IPS DF 6.9 (cell line): ENCODE measurements at places on chromosomes 11 and 22.

DNA sequence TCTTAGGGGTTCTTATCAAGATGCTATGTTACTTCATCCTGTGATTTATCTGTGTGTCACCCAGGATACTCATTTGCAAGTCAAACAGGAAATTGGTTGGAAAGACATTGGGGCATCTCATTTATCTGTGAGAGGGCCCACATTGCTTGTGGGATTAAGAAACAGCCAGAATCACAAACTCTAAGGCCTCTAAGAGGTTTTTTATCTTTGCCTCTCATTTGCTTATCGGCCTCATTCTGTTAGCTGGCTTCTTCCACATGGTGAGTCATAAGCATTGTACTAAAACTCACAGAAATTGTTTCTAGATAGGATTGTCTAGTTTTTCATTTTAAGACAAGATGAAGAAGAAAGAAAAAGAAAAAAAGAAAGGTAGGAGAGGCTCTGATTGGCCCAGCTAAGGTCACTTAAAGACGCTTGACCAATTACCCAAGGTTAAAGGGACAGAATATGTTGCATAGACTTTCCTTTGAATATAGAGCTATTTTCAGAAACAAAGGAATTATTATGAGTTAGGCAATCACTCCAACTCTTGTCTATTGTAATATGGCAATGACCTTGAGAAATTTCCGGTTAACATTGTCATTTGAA, 121.9 kb downstream of the ARHGAP42 start:
- H3K27ac ChIP-seq = no peak overlapping the region
- H3K4me3 ChIP-seq = no peak overlapping the region
- H3K27me3 ChIP-seq = no peaks in the 10 kb centered on the region
- H3K36me3 ChIP-seq = no peaks in the 10 kb centered on the region

DNA sequence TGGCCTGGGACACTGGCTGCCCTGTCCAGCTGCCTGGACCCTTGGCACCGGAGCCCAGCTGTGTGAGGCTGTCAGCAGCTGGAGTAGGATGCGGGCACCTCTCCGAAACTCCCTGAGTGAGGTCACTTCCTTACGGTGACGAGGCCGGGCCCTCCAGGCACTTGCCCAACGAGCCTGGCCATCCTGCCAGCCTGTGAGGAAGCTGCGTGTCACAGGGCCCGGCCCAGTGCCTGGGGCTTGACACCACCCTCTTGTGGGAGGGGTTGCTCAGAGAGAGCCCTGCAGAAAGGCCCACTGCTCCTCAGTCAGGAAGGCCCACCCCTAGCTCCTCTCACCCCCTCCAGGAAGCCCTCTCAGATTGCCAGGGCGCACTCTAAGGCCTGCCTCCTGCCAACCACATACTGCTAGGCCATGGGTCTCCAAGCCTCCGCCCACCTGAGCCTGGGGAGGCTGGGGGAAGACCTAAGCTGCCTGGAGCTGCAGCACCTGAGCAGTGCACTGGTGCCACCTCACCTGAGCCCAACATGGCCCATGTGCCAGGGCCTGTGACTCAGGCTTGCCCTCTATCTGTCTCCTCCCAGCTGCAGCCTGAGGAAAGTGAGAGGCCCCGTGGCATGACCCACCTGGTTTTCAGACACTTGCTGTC, 4.3 kb upstream of the PHLDA2 start:
- H3K4me3 ChIP-seq = no peak overlapping the region
- DNase-seq = no peak
- no peak overlapping the region for H3K27ac ChIP-seq
- H3K27me3 ChIP-seq = peaks cover 8% of the 10 kb centered on the region; the same call in 1 of the 2 replicates
- peaks cover 4% of the 10 kb centered on the region; the same call in 1 of the 2 replicates for H3K36me3 ChIP-seq
- H3K4me1 ChIP-seq = peaks cover 3% of the 10 kb centered on the region; the same call in 1 of the 2 replicates

DNA sequence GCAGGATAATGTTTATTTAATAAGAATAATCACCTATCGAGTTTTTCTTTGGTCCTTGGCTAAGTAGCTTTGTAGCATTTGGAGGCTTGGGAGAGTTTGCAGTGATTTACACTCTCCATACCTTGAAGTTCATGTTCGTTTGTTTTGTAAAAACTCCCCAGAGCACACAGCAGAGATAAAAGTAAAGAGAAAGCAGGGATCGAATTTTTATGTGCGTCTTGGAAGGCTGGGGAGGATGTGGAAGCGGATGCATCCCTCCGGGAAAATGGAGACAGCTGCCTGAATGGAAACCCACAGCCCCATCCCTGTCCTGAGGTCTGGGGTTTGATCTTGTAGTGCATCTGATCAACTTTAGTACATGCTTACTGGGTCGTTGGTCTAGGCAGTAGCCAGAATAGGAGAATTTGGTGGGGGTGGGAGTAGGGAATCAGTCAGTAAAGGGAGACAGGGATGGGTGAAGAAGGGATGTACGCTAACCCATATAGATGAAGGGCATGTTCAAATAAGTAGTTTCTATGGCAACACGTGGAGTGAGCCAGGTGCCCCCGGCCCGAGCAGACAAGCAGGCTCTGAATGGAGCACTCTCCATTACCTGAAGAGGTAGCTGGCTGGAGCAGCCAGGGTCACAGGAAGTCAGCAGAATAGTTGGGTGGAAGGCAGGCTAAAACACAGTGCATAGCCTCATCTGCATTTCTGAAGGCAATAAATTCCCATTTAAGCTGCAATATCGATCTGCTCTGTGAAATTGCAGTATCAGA, 147.8 kb downstream of the COMMD9 start:
- H3K4me3 ChIP-seq = no peak overlapping the region
- H3K27ac ChIP-seq = no peak overlapping the region
- H3K4me1 ChIP-seq = no peaks in the 10 kb centered on the region
- no peaks in the 10 kb centered on the region for H3K27me3 ChIP-seq
- DNase-seq = no peak

DNA sequence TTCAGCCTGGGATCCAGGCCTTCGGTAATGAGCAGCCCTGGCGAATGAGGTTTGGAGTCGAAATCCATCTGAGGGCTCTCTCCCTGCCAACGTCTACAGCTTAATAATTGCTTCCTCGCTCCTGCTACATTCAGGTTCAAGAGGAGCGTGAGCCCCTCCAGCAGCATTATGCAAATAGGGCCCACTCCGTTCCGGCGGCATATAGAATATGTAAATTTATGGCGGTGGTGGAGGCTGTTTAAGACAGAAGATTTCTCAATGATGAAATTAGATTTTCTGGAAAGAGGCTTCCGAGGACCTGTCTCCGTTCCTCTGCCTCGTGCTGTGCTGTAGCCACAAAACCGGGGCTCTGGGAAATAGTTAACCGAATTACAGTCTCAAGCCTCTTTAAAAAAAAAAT, 402.8 kb downstream of the MIAT start:
- H3K27ac ChIP-seq = no peak overlapping the region
- no peak for DNase-seq
- no peak overlapping the region for H3K4me3 ChIP-seq
- no peaks in the 10 kb centered on the region for H3K36me3 ChIP-seq
- no peaks in the 10 kb centered on the region for H3K27me3 ChIP-seq
- H3K4me1 ChIP-seq = no peaks in the 10 kb centered on the region

DNA sequence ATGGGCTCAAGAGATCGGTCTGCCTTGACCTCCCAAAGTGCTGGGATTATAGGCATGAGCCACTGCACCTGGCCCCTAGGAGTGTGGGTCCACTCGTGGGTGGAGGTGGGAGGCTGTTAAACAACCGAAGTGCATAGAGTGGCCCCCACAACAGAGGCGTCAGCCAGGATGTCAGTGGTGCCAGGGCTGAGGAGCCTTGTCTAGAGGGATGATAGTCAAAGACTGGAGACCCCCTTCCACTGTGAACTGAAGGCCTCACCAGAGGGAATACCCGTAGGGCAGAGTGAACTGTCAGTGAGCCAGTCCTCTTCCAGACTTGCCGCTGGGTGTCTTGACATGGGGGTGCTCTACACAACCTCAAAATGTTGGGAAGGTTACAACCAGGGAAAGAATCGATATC, 38.2 kb downstream of the AP2A2 start:
- DNase-seq = no peak
- H3K36me3 ChIP-seq = peaks cover 8% of the 10 kb centered on the region
- H3K4me3 ChIP-seq = no peak overlapping the region
- H3K27me3 ChIP-seq = no peaks in the 10 kb centered on the region
- no peak overlapping the region for H3K27ac ChIP-seq

GRCh38 chr11:7677796-7678201, 4.5 kb upstream of the CYB5R2 start:
- peaks cover 3% of the 10 kb centered on the region; the same call in 1 of the 2 replicates for H3K4me1 ChIP-seq
- DNase-seq = no peak
- no peaks in the 10 kb centered on the region for H3K36me3 ChIP-seq
- no peaks in the 10 kb centered on the region for H3K27me3 ChIP-seq
- H3K4me3 ChIP-seq = no peak overlapping the region

GRCh38 chr11:71341596-71341995, 89.2 kb upstream of the SHANK2 start:
- H3K27ac ChIP-seq = no peak overlapping the region
- no peak overlapping the region for H3K4me3 ChIP-seq
- H3K27me3 ChIP-seq = no peaks in the 10 kb centered on the region
- DNase-seq = no peak
- H3K36me3 ChIP-seq = no peaks in the 10 kb centered on the region

DNA sequence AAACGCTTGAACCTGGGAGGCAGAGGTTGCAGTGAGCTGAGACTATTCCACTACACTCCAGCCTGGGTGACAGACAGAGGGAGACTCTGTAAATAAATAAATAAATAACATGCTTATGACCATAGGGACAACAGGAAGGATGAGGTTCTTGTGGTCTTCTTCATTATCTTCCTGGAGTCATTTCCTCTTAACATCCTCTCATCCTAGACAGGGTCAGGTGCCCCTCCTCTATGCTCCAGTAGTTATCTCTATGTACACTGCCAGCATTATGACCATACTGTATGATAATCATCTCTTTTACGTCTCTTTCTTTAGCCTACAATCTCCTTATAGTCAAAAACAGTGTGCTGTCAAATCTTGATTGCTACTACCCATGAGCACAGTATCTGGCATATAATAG, 17.7 kb downstream of the RAB30 start:
- H3K4me1 ChIP-seq = no peaks in the 10 kb centered on the region
- H3K36me3 ChIP-seq = no peaks in the 10 kb centered on the region
- H3K27me3 ChIP-seq = no peaks in the 10 kb centered on the region
- H3K4me3 ChIP-seq = no peak overlapping the region
- no peak for DNase-seq
- H3K27ac ChIP-seq = no peak overlapping the region

GRCh38 chr11:23611726-23612125, 751.5 kb upstream of the CCDC179 start:
- DNase-seq = no peak
- no peaks in the 10 kb centered on the region for H3K4me1 ChIP-seq
- no peak overlapping the region for H3K27ac ChIP-seq
- no peak overlapping the region for H3K4me3 ChIP-seq

- H3K27ac ChIP-seq = no peak overlapping the region
- DNase-seq = no peak
- no peak overlapping the region for H3K4me3 ChIP-seq
- no peaks in the 10 kb centered on the region; the same call in 1 of the 2 replicates for H3K4me1 ChIP-seq
- H3K27me3 ChIP-seq = no peaks in the 10 kb centered on the region
- no peaks in the 10 kb centered on the region for H3K36me3 ChIP-seq
Observed at GRCh38 chr22:23079240-23079768, 9.0 kb downstream of the GNAZ start.

GRCh38 chr11:14347991-14348390, 11.0 kb downstream of the RRAS2 start:
- H3K4me3 ChIP-seq = no peak overlapping the region
- DNase-seq = no peak
- H3K27ac ChIP-seq = no peak overlapping the region
- H3K36me3 ChIP-seq = no peaks in the 10 kb centered on the region
- peaks cover 3% of the 10 kb centered on the region; the same call in 1 of the 2 replicates for H3K4me1 ChIP-seq

DNA sequence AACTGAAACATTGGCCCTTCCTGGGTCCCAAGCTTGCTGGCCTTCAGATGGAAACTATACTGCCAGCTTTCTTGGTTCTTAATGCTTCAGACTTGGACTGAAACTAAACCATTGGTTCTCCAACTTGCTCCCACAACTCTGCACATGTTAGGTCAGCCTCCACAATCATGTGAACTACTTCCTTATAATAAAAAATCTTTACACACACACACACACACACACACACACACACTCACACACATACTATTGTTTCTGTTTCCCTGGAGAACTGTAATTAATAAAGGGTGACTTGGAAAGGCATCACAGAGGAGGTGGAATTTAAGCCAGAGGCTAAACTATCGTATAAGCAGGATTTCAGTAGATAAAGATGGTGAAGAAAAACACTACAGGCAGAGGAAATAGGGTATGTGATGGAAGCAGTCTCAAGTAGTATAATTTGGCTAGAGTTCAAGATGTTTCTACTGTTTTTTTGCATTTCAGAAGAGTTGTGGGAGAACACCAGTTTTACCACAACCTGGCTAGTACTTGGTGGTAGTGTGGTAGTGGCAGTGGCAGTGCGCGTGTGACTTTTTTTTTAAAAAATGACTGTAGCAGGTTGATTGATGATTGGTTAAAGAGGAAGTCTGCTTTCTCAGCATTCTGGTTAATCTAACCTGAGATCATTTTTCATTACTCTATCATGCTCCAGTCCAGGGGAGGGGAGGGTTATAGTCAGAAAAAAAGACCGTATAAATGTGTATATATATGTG, 70.1 kb downstream of the PDE3B start:
- no peak for DNase-seq
- H3K36me3 ChIP-seq = no peaks in the 10 kb centered on the region
- no peak overlapping the region for H3K27ac ChIP-seq
- H3K4me3 ChIP-seq = no peak overlapping the region
- no peaks in the 10 kb centered on the region for H3K4me1 ChIP-seq
- H3K27me3 ChIP-seq = no peaks in the 10 kb centered on the region
